ENCODE measurements at places on chromosomes 6 and 20.

GRCh38 chr6:22421198-22421597 lies 124.4 kb upstream of the PRL start:
- DNase-seq: no peak

- peak; percentile 44 for DNase-seq
These were observed 66.3 kb upstream of the DST start for GRCh38 chr6:56708810-56709597.

GRCh38 chr6:130467146-130468050 lies 101.6 kb downstream of the TMEM200A start:
- no peak for DNase-seq

GRCh38 chr6:6927521-6928361 lies 180.0 kb upstream of the RREB1 start:
- DNase-seq: no peak

DNA sequence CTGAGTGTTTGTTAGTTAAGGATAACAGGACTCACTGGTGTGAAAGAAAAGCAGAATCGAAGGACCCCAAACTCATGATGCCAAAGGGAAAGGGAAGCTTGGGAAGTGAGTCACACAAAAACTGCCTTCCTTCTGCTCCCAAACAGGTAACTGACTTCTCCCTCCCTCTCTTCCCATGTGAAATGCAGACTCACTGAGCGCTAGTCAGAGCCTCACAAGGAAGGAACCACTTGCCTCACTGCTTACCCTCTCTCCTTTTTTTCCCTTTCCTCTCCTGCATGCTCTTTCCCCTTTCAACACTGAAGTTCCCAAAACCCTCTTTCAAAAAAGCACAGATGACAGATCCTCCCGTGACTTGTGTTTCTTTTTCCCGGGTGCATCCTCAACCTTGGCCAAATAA lies 56.4 kb downstream of the LYRM4 start:
- DNase-seq: no peak

- no peak for DNase-seq
These were observed 54.8 kb downstream of the GPX5 start for GRCh38 chr6:28580475-28580874.

DNA sequence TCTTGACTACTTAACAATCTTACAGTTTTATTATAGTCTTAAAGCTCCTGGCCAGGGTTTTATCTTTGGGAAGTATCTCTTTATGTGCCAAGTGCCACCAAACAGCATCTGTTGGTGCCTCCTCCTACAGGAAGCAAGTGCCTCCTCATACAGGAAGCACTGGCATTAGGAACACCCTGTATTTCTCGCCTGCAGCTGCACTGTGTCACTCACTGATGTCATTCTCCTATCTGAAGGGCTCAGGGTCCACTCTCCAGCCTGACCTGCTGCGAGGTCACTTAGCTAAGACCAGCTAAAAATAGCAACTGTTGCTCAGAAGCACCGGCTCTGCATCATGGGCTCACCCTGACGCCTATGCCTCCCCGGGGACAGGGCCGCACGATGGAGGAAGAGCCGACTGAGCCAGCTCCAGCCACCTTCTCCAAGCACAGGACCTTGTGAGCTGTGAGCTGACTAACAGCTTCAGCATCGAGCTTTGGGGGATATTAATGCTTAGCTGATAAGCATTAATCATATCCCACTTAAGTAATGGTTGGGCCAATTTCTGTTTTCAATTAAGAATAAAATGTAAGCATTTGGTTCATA lies 66.3 kb upstream of the CD93 start:
- DNase-seq: no peak

- DNase-seq: no peak
These were observed 9.8 kb downstream of the PRRC2A start for GRCh38 chr6:31630177-31630934.

- no peak for DNase-seq
These were observed 496.3 kb downstream of the TFAP2B start for GRCh38 chr6:51314965-51315364.

- no peak for DNase-seq
These were observed 43.4 kb upstream of the MRGBP start for GRCh38 chr20:62752671-62753501.

GRCh38 chr6:102114402-102114801 lies 720.9 kb downstream of the GRIK2 start:
- DNase-seq: peak; percentile 8

DNA sequence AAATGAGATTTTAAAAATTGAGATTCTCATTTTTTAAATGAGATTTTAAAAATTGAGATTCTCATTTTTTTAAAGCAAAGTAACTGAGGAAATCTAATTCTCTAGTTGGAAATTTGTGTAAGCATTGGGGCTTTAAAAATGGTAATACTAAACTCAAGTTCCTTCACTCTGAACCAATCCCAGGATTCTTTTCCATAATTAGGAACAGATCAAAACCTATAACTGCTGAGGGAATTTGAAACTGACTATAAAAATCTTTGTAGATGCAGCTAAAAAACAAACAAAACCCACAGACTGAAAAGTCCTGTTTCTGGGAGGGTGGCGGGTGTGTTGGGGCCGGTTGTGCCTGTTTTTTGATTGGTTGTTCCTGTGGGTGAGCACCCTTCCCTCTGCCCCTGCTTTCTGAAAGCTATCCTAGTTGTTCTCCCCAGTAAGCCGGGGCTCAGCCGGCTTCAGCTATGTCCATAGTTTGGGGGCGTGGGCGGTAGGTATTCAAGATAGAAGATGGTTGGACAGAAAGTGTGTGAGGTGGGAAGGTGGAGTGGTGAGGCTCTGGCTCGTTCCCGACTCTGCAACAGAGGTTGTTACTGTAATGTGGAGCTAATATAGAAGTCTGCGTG lies 49.3 kb downstream of the GFRA4 start:
- DNase-seq: no peak

All from GM13977 (cell line).